ENCODE measurements at places on chromosomes 2 and 18.

DNA sequence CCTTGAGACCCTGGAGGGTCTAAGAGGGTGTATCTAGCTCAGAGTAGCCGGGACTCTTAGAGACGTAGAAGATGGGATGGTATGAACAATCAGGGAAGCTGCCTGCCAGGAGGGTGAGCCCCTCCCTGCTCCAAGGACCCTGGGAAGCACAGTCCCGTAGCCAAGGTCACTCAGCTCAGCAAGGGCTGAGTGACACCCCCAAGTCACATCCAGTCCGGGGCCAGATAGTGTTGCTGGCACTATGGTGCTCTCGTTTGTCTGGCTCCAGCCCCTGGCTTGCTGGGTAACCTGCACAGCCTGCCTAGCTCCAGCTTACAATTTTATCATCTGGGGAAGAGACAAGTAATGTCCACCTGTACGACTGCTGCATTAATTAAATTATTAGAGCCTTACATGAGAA lies 22.3 kb downstream of the REEP1 start:
- no peak for DNase-seq

DNA sequence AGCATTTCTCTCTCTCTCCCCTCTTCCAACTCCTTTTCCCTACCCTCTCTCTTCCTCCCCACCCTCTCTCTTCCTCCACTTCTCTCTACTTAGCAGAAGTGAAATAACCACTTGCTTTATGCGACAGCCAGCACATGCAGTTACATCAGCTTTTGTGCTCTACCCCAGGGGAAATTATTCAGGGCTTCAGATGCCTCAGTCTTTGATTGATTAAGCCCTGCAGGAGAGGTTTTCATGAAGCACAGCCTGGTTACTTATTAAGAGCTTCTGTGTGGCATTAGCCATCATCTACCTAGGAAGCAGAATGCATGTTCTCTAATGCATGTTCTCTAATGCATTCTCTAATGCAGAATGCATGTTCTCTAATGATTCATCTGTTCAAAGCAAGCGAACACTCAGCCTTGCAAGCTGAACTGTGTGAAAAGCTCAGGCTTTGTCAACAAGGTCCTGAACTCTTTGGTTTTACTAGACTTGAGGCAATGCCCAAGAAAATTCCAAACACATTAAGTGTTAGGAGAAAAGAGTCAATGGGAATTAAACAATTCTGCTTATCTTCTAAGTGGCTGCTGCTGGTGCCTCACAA lies 56.1 kb downstream of the LHCGR start:
- DNase-seq: no peak

GRCh38 chr2:241855245-241855887 lies 3.3 kb downstream of the PDCD1 start:
- no peak for DNase-seq

- peak; percentile 8 for DNase-seq
Observed at GRCh38 chr2:171723716-171724683, 36.7 kb downstream of the DYNC1I2 start.

- peak; percentile 97 for DNase-seq
Observed at GRCh38 chr2:240991378-240992263, 6.8 kb upstream of the SNED1 start.

- DNase-seq: peak; percentile 70
Observed at GRCh38 chr2:171598713-171599319, 76.5 kb downstream of the CYBRD1 start.

GRCh38 chr18:48656176-48656575 lies 117.3 kb downstream of the CTIF start:
- DNase-seq: no peak

- DNase-seq: no peak
Observed at GRCh38 chr18:13151656-13152055, 66.9 kb upstream of the LDLRAD4 start.

- DNase-seq: no peak
Observed at GRCh38 chr2:124530203-124530602, 505.1 kb downstream of the CNTNAP5 start.

- no peak for DNase-seq
Observed at GRCh38 chr2:105896765-105897163, 152.1 kb downstream of the NCK2 start.

DNA sequence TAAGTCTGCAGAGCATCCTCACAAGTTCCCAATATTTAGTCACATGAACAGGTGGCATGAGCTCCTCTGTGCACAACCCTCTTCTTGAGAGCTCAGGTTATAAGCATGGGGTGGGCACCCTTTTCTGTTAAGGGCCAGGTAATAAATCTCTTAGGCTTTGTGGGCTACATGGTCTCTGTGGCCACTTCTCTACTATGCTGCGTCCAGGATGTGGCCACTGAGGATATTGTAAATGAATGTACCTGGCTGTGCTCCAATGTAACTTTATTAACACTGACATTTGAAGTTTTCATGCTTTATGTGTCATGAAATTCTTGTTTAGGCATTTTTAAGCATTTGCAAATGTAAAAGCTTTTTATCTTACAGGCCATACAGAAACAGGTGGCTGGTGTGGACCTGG lies 116.8 kb upstream of the ST6GAL2 start:
- DNase-seq: peak; percentile 18

- DNase-seq: no peak
Observed at GRCh38 chr2:219056896-219057708, 3.6 kb downstream of the IHH start.

GRCh38 chr18:54392543-54393023 lies 34.9 kb downstream of the C18orf54 start:
- DNase-seq: peak; percentile 46

GRCh38 chr2:80311304-80311703 lies 6.8 kb upstream of the LRRTM1 start:
- DNase-seq: no peak

GRCh38 chr2:27509326-27509725 lies 12.7 kb downstream of the GCKR start:
- no peak for DNase-seq

DNA sequence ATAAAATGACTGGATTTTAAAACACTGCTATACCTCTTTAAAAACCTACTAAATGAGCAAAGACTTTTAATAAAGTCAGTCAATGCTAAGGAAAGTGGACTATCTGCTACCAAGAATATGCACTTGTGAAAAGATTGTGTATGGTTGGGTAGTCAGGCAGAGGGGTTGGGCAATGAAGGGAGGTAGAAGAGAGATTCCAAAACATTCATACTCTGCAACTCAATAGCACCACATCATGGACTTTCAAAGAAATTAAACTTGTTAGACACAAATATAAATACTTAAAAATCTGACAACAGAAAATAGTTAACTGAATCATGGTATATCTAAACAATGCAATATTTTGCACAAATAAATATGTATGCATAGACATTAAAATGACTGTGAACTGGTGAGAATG lies 139.9 kb upstream of the MAPRE2 start:
- DNase-seq: no peak

GRCh38 chr2:27003857-27004256 lies 28.9 kb upstream of the TMEM214 start:
- no peak for DNase-seq

- DNase-seq: no peak
Observed at GRCh38 chr2:48717846-48718245, 37.7 kb downstream of the LHCGR start.

DNA sequence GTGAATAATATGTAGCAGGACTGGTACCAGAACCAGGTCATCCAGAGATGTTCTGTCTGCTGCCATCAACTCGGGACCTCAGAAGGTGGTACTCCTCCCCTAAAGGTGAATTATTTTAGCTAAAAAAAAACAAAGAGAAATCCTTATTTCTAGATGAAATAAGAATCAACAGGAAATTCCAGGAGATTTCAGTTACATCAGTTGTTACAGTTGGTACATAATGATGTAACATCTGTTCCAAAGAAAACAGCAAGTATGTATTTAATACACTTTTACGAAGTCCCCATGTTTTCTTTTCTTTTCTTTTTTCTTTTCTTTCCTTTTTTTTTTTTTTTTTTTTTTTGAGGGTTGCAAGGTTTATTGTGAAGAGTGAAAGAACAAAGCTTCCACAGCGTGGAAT lies 33.6 kb upstream of the CD28 start:
- DNase-seq: no peak

DNA sequence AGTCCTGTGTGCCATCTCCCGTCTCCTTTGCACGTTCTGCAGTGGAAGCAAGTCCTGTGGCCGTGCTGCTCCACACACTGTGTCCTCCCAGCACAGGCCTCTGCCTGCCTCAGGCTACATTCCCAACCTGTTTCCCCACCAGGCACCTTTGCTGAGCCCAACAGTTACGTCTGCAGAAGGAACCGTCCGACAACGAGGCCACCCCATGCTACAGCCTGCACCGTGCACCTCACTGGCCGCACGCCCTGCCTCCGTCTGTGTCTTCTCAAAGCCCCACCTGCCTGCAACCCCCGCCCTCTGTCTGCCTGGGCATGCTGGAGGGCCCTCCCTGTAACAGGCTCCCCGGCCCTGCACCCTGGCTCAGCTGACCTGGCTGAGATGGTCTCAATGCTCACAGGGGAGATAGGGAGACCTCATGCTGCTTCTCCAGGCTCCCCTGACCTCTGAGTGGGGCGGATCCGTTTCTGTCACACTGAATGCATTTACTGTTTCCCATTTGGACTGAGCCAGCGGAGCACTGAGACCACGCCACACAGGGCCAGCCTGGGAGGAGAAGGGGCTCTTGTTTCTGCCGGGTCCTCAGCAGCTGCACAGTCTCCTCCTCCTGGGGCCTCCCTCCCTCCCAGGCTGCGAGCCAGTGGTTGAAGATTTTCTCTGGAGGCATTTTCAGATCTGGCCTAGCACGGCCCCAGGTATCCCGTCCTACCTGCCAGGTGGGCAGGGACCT lies 109.1 kb upstream of the OTOS start:
- DNase-seq: no peak

GRCh38 chr2:48912110-48912509 lies 156.6 kb upstream of the LHCGR start:
- no peak for DNase-seq

DNA sequence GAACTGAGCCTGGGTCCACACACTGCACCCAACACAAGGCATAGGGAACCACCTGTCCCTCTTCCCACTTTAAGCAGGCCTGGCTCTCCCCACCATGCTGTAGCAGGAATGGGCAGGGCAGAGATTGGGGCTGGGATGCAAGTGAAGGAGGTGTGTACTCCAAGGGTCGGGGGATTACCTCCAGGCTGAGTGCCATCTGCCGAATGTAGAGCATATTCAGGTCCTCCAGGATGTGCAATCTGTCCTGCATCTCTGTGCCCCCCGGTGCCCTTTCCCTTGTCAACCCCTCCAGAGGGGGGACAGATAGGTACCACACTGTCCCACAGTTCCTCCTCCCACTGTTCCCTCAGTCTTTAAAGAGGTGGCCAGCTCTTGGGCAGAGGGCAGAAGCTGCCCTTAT lies 2.4 kb downstream of the RTKN start:
- no peak for DNase-seq

GRCh38 chr18:2894841-2895370 lies 48.1 kb downstream of the EMILIN2 start:
- DNase-seq: peak; percentile 26

- no peak for DNase-seq
Observed at GRCh38 chr2:32683520-32684086, 55.8 kb downstream of the TTC27 start.

DNA sequence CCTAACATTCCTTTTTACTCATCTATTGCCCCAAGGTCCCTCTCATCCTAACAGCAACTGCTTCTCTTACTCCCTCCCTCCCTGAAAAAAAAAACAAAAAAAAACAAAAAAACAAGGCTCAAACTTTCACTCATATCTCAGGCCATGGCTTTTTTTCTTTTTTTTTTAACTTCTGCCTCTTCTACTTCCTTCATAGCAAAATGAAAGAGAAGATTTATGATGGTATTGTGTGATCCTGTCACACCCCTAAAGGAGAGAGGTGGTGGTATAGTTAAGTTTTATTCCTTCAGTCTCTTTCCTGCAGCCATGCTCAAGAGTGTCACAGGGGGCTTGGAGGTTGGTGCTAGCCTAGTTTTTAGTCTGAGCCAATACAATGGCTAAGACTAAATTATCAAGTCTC lies 21.5 kb upstream of the EPC2 start:
- DNase-seq: no peak

GRCh38 chr2:205734436-205735037 lies 52.2 kb downstream of the NRP2 start:
- no peak for DNase-seq

- DNase-seq: no peak
Observed at GRCh38 chr2:43033466-43034241, 192.8 kb downstream of the ZFP36L2 start.

DNA sequence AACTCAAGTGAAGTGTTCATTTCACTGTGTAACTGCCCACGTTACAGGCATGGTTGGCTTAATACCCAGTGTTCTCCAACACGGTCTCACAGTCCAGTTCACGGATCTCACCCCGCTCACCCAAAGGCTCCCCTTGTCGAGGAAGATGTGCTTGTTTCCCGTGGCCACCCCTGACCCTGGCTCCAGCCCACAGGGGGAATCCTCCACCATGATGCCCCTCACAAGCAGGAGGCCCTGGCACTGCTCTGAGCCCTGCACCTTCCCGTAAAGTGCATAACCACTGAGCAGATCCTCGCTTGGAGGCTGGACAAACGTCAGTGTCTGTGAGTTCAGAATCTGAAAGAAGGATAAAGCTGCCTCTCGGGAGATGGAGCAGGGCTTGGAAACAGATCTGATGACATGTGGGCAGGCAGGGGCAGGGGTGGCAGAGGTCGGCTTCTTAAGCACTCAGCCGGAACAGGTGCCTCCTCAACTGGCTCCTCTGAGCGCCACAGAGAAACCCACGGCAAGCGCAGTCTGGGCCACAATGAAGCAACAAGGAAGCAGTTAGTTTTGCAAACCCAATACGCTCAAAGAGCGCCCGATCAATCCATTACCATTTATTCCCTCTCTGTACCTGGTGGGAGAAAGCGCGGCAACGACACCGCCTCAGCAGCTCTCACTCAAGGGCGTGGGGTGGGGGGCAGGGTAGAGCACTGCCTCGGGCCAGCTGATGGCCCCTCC lies 17.6 kb downstream of the HDAC4 start:
- no peak for DNase-seq

DNA sequence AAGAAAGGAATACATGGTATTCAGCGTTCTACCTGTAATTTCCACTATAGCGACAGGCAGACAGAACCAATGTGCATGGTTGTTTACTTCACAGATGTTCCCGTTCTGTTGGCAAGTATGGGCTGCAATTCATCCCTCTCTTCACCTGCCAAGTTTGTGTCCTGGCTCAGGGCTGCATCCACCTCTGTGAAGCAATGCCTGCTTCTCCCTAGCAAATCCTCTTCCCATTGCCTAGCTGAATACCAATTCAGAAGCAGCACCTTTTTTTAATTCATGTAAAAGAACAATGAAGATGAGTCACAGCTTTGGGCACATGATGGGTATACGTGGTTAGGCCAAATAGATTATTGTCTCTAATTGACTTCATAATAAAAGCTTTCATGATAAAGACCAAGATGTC lies 54.7 kb upstream of the LRATD1 start:
- peak; percentile 41 for DNase-seq

DNA sequence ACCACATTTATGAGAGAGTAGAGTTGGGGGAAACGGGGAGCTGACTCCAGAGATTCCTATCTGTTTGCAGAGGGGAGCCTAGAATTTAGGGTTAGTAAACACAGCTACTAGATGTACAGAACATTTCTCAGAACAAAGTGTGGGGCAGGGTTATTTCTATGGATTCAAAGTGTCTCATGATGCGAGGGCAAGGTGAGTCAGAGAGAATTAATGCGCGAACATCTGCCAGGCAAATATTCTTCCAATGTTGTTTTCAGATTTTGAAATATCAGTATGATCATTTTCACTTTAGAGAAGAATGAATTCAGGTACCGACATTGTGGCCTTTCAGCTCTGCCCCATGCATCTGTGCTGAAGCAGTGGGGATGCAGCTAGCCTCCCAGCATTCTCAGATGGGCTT lies 2.0 kb upstream of the DSEL start:
- DNase-seq: no peak

GRCh38 chr2:105776560-105776928 lies 31.8 kb downstream of the NCK2 start:
- no peak for DNase-seq

All from SW480 (cell line).